HCEC 1CT (cell line): ENCODE measurements at places on chromosomes 7 and 10.
A peak's percentile ranks its signal among the peaks of the same experiment; 100 is the strongest.

- no peak for DNase-seq
Measured at GRCh38 chr7:156222611-156223010, 410.3 kb upstream of the SHH start.

DNA sequence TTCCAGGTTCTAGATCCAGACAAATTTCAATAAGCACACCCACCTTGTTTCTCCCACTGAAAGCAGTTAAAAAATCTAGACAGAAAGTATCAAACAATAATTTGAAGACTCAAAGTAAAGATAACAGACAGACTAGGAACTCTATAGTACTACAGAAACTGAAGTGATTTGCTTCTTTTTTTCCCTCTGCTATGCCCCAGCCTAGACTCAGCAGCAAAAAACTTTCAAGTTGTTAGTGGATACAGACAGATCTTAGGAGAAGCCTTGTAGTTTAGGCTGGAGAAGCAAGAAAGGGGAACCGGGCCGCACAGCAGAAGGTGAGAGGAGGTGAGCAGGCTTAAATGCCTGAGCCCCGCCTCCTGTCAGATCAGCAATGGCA, 65.1 kb downstream of the IGF2BP3 start:
- DNase-seq, result no peak

DNA sequence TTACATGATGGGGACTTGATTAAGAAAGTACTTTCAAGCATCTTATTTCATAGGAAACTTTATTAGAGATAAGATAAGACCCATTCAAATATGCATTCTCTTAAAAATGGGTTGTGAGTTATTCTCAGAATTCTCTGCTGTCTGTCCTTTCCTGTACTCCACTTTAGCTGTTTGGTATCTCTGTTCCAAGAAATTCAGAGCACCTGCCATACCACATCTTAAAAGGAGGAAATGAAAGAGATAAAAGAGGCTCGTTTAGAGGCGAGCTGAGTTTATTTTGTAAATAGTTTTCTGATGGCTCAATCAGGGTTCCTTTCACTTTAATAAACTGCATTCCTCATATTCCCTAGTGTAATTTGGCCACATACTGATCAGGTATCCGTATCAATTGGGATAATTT, 87.2 kb downstream of the MDFIC start:
- peak; percentile 27 for DNase-seq

- no peak for DNase-seq
Measured at GRCh38 chr7:154684666-154685563, 318.0 kb downstream of the PAXIP1 start.

DNA sequence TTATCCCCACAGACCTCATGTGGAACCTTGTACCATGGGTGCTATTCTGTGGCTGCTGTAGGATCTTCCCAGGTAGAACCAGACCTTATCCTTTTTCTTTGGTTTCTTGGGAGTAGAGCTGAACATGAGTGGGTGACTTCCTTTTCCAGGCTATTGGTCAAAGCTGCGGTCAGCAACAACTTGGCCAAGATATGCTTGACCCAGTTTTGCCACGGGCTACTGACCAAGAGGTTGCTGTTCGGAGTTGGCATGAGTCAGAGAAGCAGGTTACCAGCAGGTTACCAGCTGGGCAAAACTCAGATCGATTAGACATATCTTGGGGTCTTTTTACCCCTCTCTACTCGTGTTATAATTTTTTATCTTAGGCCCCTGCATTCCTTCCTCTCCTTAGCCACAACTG, 36.7 kb upstream of the HDAC9 start:
- DNase-seq, result no peak

GRCh38 chr10:77711683-77712049, 74.1 kb upstream of the KCNMA1 start:
- no peak for DNase-seq
